Foreskin melanocyte (primary cell): ENCODE measurements at places on chromosomes 3 and 15.

GRCh38 chr3:186679151-186679550, 13.3 kb downstream of the HRG start:
- no peak for DNase-seq

- no peak for DNase-seq
These were observed 1.6 kb upstream of the TXNRD3 start for GRCh38 chr3:126656371-126657134.

DNA sequence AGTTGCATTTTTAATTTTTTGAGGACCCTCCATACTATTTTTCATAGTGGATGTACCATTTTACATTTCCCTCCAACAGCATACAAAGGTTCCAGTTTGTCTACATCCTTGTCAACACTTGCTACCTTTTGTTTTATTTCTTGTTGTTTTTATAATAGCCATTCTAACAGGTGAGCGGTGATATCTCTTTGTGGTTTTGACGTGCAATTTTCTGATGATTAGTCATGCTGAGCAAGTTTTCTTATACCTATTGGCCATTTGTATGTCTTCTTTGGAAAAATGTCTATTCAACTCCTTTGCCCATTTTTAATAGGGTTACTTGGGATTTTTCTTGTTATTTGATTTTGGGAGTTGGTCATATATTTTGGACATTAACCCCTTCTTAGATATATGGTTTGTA, 187.0 kb downstream of the CDIN1 start:
- no peak for DNase-seq

- no peak for DNase-seq
These were observed 48.6 kb upstream of the ADAMTSL3 start for GRCh38 chr15:83605111-83605945.
